ENCODE measurements at places on chromosomes 1 and 21.

DNA sequence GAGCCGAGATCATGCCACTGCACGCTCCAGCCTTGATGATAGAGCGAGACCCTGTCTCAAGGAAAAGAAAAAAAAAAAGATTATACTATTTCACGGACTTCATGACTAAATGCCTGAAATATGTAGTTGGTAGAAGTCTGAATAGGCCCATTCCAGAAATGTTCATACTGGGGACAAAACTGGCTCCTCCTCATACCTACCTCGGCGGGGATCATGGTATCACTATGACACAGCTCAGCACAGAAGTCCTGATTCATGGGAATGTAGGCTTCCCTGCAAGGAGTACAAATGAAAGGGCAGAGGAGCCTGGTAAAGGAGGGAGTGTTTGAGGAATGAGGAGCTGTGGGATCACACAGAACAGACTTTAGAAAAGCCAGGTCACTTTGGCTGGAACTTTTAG, 5.0 kb downstream of the SPATA46 start:
- no peak for DNase-seq

DNA sequence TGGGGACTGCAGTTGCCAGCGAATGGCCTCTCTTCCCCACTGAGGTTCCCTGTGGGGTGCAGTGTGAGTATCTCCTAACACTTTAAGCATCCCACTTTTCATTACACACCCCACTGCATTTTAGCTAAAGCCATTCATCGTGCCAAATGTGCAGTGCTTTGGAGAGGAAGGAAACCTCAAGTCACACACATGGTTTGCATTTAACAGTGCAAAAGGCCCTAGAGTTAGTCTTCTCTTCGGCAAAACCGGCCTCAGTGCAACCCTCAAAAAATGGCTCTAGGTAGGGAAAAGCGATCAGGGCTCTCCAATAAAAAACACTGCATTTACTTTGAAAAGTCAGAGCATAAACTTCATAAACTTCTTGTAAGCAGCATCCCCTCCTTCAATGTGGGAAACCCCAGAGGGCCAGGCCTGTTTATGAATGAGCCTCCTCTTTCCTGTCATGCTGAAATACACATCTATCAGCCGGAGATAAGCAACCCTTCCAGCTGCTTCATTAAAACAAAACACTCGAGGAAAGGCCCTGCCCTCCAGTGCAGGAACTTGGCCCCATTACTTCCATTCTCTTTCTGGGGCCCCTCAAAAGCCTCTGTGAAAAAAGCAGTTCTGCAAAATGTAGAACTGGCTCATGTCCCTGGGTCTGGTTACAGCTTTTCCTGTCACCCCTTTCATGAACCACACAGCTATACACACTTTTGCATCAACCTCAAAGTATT, 184.0 kb downstream of the CDC7 start:
- no peak for DNase-seq

- no peak for DNase-seq
These were observed 38.8 kb downstream of the LUZP1 start for GRCh38 chr1:23129846-23130245.

DNA sequence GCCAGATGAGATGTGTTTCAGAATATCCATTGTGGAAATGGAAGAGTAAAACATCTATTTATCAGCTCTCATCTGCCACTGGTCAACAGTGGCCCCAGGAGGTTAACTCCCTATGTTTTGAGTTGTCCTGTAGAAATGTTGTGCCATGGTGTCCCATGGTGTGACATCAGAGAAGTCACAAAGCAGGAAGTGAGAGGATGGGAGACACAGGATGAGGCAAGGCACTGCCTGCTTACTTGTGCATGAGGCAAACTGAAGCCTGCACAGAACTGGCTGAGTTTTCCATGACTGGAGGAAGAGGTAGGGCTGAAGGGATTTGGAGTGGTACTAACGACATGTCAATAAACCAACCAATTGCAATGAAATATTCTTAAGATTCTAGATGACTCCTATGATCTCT, 131.5 kb upstream of the ZNF644 start:
- DNase-seq: no peak

DNA sequence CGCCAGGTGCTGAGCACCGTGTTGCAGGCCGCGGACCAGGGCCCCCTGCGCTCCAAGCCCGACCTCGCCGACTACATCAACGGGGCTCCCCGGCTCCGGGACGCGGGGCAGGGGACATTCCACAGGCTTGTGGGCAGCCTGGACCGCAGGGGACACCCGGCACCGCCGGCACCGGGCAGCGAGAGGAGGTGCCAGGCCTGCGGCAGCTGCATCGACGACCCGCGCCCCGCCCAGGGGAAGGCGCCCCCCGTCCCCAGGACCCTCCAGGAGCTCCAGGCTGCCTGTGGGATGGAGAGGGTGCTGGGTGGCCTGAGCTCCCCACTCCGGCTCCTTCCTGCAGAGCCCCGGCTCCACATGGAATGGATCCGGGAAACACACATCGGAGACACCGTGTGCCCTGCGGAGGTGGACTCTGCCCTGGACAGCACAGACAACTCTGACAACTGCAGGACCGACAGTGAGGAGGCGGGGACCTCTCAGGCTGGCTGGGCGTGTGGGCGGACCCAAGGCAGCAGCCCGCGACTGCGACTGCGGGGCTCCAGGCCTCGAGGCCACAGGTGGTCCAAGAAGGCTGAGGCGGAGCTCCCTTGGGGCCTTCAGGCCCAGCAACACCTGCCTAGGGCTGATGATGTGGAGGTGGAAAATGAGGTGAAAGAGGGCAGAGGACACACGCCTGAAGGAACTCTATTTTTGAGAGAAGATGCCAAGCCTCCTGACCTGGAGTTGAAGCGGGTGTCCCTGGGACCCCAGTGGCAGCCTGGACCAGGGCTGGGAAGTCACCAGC, 22.8 kb downstream of the KIAA1614 start:
- no peak for DNase-seq

- no peak for DNase-seq
These were observed 668.8 kb downstream of the KIF26B start for GRCh38 chr1:245823408-245824147.

- no peak for DNase-seq
These were observed 11.1 kb upstream of the TNFRSF14 start for GRCh38 chr1:2544875-2545640.

- DNase-seq: no peak
These were observed 3.7 kb upstream of the SEMA4A start for GRCh38 chr1:156149374-156150332.

- no peak for DNase-seq
These were observed 57.5 kb downstream of the KCNT2 start for GRCh38 chr1:196550731-196551130.

DNA sequence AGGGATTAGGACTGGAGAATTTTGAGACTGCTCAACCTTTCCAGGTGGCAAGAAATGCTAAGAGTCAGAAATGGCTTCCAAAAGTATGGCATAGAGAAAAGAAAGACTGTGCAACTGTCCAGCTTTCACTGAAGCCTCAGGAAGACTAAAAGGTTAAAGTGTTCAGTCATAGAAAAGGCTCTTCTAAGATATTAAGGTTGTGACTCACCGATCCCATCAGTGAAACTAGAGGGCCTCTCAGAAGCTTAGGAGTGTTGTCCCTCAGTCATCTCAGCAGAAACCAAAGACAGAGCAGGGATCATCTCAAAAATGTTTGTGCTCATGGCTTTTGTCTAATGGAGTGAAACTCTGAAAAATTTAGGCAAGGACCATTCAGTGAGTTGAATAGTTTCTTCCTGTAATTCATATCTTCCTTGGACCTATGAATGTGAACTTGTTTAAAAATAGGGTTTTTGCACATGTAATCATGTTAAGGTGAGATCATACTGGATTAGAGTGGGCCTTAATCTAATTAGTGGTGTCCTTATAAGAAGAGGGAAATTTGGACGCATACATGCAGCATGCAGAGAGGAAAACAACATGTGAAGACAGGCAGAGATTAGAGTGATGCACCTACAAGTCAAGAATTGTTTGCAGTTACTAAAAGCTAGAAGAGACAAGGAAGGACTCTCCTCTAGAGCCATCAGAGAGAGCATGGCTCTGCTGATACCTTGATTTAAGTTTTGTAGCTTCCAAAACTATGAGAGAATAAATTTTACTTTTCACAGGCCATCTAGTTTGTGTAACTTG, 71.3 kb downstream of the RPE65 start:
- DNase-seq: no peak

- DNase-seq: peak; percentile 97
These were observed 35.1 kb upstream of the ERRFI1 start for GRCh38 chr1:8061210-8061609.

- DNase-seq: no peak
These were observed 1.4 kb downstream of the WDR26 start for GRCh38 chr1:224433041-224433691.

- no peak for DNase-seq
These were observed 9.6 kb downstream of the CLEC20A start for GRCh38 chr1:178487070-178487615.

- DNase-seq: peak; percentile 16
These were observed 10.9 kb upstream of the RWDD3 start for GRCh38 chr1:95223110-95223509.

- no peak for DNase-seq
These were observed 10.3 kb downstream of the ZNF687 start for GRCh38 chr1:151292207-151293030.

DNA sequence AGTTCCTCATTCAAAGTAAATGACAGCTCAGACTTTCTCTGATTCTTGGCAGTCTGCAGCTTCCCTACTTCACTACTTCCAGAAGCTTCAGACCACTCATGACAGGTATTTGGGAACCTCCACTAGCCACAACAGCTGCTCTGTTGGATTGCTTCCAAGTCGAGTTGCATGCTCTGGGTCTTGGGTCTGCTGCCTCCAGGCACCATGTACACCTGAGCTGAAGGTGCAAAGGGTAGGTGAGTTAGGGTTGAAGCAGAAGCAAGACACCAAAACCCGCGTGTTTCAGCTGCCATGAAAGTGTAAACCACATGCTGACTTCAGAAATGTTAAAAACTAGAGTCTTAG, 62.7 kb downstream of the ZNF684 start:
- DNase-seq: no peak

DNA sequence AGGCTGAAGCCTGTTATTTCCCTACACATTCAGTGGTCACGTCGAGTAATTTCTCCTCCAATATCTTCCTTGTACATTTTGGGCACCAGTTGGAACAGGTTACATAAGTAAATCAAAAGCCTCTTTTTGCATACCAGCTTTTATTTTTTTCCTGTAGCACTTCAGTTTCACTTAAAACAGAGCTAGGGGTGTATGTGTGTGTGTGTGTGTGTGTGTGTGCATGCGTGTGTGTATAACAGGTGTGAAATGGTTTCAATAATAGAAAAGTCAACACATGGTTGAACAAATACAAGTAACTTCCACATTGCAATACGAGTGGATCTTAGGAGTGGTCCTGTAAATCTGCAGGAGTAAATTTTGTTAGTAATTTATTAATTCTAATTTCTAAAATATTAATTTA, 3.0 kb upstream of the MAN1A2 start:
- no peak for DNase-seq

DNA sequence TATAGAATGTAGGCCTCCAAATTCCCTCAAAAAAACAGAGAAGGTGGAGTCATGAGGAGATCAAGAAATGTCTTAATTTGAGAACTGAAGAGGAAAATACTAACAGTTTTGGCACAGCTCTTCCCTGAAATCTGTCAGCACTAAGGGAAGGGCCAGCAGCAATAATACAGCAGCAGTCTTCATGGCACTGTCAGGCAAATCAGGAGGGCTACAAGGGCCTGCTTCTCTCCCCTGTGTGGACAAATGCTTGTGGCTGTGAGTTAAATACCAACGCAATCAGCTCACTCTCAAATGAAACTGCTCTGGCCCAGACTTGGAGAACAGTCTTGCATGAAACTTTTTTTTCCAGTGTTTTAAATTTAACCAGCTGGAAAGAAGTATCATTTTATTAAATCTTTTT, 20.5 kb upstream of the CNN3 start:
- no peak for DNase-seq

- DNase-seq: no peak
These were observed 100.2 kb downstream of the RIPK4 start for GRCh38 chr21:41666641-41667081.

- peak; percentile 84 for DNase-seq
These were observed at the start of gene RNF220 for GRCh38 chr1:44405031-44405797. RNF220 (plus strand) TSS chr1:44405255.

- DNase-seq: no peak
These were observed 256.3 kb downstream of the TPR start for GRCh38 chr1:186118724-186119123.

DNA sequence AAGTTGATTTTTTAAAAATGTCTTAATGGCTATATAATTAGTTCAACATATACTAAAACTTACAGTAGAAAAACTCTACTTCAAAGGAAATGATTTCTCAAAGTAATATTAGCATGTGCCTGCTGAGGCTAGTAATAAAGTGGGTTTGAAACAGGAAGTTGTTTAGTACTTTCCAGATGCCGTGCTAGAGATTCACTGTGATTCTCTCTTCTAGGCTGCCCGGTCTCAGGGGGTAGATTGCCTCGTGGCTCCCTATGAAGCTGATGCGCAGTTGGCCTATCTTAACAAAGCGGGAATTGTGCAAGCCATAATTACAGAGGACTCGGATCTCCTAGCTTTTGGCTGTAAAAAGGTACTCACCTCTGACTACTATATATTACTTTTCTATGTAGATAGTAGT, 9.1 kb downstream of the EXO1 start:
- DNase-seq: no peak

- DNase-seq: peak; percentile 73
These were observed 106.5 kb downstream of the HLCS start for GRCh38 chr21:36859744-36860501.

GRCh38 chr1:227312361-227313025, 5.8 kb downstream of the CDC42BPA start:
- no peak for DNase-seq

DNA sequence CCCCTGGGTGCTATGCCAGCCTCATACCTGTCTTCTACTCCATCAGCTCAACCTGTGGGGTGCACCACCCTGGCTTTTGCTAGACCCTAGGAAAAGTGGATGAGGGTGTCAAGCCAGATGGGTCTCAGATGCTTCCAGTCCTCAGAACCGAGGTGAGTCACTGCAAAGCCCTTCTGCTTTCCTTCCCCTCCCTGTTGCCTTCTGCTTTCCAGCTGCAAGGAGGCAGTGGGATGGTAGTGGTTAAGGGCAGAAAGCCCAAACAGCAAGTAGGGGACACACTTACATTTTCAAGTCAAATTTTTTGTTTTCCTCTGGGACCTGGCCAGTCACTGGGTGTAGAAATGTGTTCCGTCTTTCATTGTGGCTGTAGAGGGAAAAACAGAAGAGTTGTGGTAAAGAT, 60.7 kb upstream of the GOLT1A start:
- DNase-seq: no peak

GRCh38 chr21:17798796-17799195, 20.4 kb downstream of the C21orf91 start:
- no peak for DNase-seq

- no peak for DNase-seq
These were observed 79.5 kb downstream of the STUM start for GRCh38 chr1:226627924-226628611.

- DNase-seq: no peak
These were observed 1.5 kb upstream of the CD48 start for GRCh38 chr1:160713161-160713560.
